ENCODE measurements at places on chromosomes 2 and 18.

GRCh38 chr2:68799140-68800026 lies 64.8 kb downstream of the ARHGAP25 start:
- no peak for DNase-seq

DNA sequence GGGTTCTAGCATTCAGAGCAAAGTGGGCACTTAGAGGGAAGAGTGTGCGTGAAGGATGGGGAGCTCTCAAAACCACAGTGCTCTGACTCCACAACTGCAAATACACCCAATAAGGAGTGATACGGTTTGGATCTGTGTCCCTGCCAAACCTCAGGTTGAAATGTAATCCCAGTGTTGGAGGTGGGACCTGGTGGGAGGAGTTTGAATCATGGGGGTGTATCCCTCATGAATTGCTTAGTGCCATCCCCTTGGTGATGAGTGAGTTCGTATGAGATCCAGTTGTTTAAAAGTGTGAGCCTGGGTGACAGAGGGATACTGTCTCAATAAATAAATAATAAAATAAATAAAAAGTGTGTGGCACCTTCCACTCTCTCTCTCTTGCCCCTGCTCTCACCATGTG lies 50.3 kb upstream of the CCDC85A start:
- no peak for DNase-seq

DNA sequence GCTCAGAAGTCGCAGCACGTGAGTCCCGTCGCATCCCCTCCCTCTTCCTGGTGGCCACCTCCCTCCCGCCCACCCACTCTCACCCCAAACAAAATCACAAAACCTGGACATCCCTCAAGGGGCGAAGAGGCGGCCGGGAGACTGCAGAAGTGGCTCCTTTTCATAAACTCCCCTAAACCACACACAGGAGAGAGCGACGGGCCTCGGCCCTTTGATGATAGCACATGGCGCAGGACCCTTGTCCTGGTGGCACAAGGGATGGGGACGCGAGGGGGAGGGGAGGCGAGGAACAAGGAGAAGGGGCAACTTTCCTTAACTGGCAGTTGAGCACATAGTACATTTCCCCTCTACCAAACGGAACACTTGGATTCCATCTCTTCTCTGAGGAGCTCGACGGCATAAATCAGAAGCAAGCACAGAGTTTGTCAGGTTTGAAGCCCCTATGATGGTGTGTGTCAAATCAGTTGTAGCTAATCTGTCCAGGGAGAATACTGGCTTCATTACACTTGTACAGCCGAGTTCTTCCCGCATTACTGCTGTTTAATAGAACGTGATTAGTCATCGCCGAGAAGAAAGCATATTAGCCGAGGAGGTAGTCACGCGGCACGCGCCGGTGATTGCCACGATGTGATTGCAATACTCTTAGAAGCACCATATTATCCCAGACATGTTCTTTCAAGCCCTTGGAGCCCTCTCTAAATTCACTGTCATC lies 43.8 kb downstream of the GBX2 start:
- no peak for DNase-seq

GRCh38 chr18:59667488-59667887 lies 29.7 kb downstream of the CCBE1 start:
- DNase-seq = no peak

DNA sequence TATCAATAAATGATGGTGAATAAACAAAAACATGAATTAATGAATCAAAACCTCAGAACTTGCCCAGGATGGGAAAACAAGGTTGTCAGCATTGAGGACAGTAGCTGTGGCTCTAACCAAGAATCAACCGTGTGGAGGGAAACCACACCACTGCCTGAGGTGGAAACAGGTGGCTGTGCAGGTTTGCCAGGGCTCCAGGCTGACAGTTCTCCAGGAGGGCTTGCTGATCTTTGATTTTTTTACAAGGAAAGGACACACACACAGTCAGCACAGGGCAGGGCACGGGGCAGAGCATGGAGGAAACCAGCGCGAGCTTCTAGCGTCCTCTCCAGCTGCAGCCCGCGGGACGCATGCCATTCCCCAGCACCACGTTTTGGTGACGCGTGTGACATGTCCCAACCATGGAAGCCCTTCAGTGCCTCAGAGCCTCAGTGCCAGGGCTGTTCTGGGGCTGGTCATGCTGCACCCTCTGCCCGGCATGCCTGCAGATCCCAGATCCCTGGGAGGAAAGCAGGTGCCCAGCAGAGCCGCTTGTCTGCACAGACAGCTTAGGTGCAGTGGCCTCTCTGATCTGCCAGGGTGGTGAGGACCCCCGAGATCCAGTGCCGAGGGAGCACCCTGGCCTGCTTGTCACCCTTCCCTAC lies 15.8 kb upstream of the AGXT start:
- no peak for DNase-seq

- peak; percentile 74 for DNase-seq
Observed at GRCh38 chr2:209368914-209369313, 54.9 kb upstream of the MAP2 start.

GRCh38 chr2:43444989-43445645 lies 150.7 kb downstream of the THADA start:
- peak; percentile 87 for DNase-seq

DNA sequence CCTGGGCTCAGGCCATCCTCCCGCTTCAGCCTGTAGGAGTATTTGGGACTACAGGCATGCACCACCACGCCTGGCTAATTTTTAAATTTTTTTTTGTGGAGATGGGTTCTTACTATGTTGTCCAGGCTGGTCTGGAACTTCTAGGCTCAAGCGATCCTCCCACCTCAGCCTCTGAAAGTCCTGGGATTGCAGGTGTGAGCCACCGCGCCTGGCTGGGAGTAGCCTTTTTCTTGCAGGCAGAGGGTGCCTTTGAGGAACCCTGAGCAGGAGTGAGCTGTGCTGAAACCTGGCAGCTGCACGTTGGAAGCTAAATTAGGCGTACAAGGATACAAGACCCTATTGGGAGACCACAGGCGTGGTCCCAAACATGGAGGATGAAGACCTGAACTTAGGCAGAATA lies 8.0 kb downstream of the CTDSP1 start:
- DNase-seq = no peak

DNA sequence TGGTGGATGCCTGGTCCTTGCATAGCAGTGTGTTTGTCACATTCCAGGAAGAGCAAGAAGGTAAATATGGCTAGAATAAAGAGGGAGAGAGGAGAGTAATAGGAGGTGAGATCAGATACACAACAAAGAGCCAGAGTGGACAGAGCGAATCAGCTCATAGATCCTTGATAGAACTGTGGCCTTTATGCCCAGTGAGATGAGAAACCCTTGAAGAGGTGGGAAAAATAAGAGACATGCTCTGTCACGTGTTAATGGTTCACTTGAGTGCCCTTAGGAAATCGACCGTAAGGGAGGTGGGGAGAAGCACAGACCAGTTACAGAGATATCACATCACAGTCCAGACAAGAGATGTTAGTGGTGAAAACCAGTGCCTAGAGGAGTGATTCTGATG lies 84.7 kb upstream of the RAB27B start:
- DNase-seq = no peak
